ENCODE measurements at places on chromosomes 3 and 15. TPM values are rescaled to one million over a fixed set of nuclear protein-coding genes. Genes with fewer than 3 reads are reported as not detected.
A peak's percentile ranks its signal among the peaks of the same experiment; 100 is the strongest.

The CTXND1 gene
- not detected for total RNA-seq

The ZNF660 gene
- 5.5 TPM for total RNA-seq

- peak; percentile 10 for DNase-seq
- no peaks in the 10 kb centered on the region for H3K36me3 ChIP-seq
- H3K27me3 ChIP-seq: no peaks in the 10 kb centered on the region
- no peak overlapping the region for H3K27ac ChIP-seq
Observed at GRCh38 chr3:173371848-173372487, 25.6 kb upstream of the NLGN1 start.

- H3K4me3 ChIP-seq: no peak overlapping the region
- H3K27ac ChIP-seq: no peak overlapping the region
- DNase-seq: no peak
- no peaks in the 10 kb centered on the region for H3K36me3 ChIP-seq
Observed at GRCh38 chr3:129378949-129379348, 49.5 kb downstream of the EFCAB12 start.

GRCh38 chr3:81485444-81485865 lies 276.0 kb downstream of the GBE1 start:
- no peaks in the 10 kb centered on the region for H3K27me3 ChIP-seq
- DNase-seq: peak; percentile 83
- no peak overlapping the region for H3K4me3 ChIP-seq
- peaks cover 6% of the 10 kb centered on the region for H3K4me1 ChIP-seq

GRCh38 chr3:197445896-197446699 lies 109.7 kb downstream of the BDH1 start:
- H3K36me3 ChIP-seq: no peaks in the 10 kb centered on the region
- no peak for DNase-seq
- peaks cover 5% of the 10 kb centered on the region for H3K27me3 ChIP-seq

DNA sequence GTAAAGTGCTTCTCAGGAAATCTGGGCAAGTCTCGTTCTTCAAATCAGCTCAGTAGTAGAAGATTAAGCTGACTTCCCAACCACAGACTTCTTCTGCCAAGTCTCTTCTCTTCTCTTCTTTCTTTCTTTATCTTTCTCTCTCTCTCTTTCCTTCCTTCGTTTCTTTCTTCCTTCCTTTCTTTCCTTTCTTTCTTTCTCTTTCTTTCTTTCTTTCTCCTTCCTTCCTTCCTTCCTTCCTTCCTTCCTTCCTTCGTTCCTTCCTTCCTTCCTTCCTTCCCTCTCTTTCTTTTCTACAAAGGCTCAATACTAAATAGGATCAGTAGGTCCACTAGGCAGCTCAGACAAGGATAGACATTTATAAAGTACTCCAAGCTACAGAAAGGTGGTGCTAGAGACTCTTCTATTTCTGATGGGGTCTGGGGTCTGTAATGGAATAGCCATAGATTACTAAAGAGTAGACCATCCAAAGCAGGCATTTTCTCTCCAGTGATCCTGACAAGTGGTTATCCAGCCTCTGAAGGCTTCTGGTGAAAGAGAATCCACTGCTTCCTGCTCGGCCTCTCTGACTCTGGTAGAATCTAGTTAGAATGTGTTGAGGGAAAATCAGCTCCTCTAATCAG lies 100.8 kb downstream of the TPRG1 start:
- no peak for DNase-seq
- no peak overlapping the region for H3K27ac ChIP-seq
- H3K4me3 ChIP-seq: no peak overlapping the region
- H3K27me3 ChIP-seq: peaks cover 6% of the 10 kb centered on the region
- no peaks in the 10 kb centered on the region for H3K36me3 ChIP-seq

GRCh38 chr3:172007065-172007370 lies 32.4 kb upstream of the FNDC3B start:
- H3K36me3 ChIP-seq: no peaks in the 10 kb centered on the region
- no peak overlapping the region for H3K4me3 ChIP-seq
- H3K27ac ChIP-seq: no peak overlapping the region

Data from astrocyte (in vitro differentiated cells and primary cell).